ENCODE measurements at places on chromosomes 3 and 15.
A peak's percentile ranks its signal among the peaks of the same experiment; 100 is the strongest.

GRCh38 chr3:113421082-113421481 lies 20.2 kb downstream of the CFAP44 start:
- DNase-seq = no peak

DNA sequence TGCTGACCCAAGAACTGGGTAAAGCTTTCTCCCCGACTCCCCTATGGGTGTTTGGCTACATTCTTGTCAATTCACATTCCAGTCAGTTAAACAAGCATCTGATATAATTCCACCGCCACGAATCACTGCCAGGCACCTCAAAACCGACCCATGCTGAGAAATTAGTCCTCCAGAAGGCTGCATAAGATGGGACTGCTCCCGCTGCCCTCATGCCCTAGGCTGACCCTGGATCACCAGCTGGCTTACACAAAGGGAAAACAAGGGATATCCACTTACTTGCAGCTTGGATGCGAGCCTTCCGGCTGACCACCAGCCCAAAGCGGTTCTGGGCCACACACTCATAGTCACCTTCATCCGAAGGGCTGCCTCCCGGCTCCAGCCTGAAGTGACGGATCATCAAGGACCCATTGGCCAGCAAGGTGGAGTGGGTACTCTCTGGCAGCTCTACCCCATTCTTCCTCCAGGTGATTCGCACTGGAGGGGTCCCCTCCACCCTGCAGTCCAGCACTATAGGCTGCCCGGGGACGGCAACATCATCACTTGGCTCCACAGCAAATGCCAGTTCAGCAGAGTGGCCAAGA lies 2.9 kb downstream of the IGDCC3 start:
- DNase-seq = no peak

- DNase-seq = no peak
Observed at GRCh38 chr3:136860541-136860940, 1.5 kb upstream of the NCK1 start.

DNA sequence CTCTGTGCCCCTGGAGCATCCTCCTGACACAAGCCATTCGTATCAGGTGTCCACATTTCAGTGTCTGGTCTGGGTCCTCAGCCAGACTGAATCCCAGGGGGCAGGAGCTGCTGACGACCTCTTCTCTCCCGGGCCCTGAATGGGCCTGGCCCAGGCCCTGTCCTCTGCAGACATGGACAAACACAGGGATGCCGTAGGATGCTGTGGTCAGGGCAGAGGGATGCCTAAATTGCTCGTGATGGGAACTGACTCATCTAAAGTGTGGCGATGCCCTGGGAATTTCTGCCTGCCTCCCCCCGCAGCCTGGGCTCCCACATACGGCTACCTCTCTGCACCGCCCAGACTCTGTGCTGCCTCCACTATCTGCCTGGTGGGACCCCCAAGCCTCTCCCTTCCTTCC lies 58.5 kb upstream of the CTSH start:
- no peak for DNase-seq

DNA sequence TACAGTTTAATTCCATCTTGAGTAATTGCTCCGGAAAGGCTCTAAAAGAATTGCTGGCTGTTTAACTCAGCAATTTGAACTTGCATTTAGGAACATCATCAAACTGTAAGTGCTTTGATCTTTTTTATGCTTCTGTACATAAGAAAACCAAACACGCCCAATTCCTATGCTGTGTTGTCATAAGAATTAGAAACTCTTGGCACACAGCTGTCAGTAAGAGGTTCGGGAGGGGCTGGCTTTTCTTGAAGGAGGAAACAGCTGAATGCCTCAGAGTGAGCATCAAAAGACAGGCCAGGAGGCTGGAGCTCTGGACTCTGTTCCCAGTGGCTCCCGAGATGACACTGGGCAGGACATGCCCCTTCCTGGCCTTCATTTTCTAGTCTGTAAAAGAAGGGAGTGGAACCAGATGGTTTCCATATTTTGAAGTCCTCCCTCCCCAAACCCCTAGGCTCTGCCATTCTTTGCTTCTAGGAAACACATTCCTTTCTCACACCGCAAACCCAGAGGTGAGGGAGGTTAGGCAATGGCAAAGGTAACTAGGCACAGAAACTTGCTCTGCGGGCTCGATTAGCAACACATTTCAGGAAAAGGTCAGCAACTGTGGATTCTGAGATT lies 73.7 kb upstream of the DLG1 start:
- no peak for DNase-seq

- DNase-seq = no peak
Observed at GRCh38 chr15:94677202-94677790, 445.9 kb downstream of the MCTP2 start.

- no peak for DNase-seq
Observed at GRCh38 chr3:13821126-13821525, 58.7 kb downstream of the WNT7A start.

DNA sequence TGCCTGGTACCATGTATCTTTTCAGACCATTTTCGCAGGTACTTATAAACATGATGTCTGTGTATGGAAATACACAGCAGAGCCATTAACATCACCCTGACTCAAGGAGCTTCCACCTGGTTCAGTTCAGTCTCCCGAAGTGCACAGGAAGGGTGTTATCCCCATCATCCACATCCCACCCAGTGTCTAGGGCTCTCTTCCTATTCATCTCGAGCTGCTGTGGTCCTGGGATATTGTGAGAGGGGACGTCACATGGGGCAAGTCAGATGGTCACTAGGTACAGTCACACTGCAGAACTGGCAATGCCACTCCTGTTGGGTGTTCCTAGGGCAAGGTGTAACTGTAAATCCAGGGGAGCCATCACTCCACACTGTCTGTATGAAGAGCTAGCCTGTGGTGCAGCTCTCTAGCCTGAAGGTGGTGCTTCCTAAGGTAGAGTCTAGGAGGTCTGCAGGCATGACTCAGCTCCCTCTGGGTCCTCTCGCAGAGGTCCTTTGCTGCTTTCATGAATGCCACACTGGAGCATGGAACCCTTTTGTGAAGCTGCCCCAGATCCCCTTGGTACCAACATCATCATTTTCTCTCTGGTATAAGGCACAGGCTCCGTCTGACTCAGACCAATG lies 13.9 kb downstream of the ISLR2 start:
- no peak for DNase-seq

DNA sequence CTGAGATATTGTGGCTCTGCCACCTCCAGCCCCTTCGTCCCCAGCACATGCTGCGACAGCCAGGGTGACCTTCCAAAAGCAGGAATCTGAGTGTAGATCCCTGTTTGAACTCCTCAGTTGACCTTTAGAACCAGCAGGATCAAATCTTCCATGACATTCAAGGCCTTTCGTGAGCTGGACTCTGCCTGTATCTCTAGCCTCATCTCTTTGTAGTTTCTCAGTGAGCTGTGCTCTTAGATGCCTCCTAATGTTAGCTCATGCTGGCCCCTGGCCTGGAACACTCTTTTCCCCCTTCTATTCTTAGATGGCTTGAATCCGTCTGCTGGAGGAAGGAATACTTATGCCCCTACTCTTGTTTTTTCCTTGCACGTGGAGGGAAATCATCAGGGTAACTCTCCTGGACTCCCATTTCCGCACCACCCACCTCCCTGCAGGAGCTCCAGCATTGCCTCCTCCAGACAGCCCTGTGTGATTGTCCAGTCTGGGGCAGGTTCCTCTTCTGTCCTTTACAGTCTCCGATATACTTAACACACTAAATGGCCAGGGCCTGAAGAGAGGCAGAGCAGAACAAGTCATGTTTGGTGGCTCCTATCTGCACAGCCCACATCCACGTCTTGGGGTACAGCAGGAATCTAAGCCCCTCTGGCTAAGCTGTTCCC lies 26.7 kb upstream of the CHRNB4 start:
- no peak for DNase-seq

DNA sequence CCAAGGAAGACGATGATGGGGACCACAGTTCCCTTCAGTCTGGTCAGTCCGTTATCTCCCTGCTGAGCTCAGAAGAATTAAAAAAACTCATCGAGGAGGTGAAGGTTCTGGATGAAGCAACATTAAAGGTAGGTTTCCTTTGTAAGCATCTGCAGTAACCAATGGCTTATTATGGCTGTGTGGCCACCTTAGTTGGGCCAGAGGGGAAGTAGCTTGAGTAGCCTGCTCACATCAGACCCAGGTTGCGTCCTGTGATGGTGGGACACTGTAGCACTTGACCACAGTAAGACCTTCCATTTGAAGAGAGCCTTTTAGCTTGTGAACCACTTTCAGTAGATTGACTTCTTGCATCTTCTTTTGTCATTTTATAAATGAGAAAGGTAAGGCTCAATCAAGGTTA lies 22.6 kb downstream of the STARD5 start:
- DNase-seq = no peak

DNA sequence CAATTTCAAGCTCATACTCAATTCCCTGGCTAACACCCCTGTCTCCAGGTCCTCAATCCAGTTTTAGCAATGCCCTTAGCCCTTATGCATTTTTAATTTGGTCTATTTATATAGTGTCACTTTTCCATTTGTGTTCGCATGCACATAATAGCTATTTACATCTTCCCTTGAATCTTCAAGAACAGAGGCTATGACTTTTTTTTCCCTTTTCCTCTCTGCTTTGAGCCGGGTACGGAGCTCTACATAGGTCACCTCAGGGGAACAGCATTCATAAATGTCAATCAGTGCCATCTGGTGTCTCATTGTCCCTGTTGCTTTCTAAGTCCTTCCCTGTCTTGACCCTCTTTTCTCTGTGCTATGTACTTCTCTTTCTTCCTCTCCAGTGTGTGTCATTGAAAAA lies 26.5 kb upstream of the ACTC1 start:
- no peak for DNase-seq

GRCh38 chr3:196524527-196524926 lies 9.4 kb upstream of the SMCO1 start:
- peak; percentile 56 for DNase-seq

DNA sequence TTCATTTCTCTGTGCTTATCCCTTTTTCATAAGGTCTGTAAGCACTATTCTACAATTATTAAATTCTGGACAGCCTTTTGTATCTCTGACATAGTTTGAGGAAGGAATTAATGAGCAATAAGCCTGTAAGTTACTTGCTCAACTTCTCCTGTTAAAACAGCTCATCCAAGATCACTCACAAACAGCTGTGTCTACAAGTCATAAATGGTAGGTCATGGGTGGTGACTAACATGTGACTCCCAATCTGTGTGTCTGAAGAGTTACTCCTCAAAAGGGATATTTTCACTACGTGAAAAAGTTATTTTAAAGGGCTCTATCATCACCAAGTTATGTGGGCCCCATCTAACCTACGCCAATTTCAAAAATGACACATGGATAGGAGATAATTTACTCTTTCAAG lies 145.2 kb upstream of the CBLB start:
- DNase-seq = no peak

DNA sequence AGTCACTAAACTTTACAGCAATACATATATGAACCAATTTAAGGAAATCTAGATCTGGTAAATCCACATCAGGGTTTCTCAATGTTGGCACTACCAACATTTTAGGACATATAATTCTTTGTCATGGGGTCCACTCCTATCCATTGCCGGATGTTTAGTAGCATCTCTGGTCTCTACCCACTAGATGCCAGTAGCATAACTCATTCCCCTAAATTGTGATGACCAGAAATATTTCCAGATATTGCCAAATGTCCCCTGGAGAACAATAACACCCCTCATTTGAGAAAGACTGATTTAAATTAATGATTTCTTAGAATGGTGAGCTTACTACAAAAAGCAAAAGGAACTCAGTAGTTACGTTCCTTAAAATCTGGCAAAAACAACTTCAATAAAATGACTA lies 23.1 kb upstream of the ANKRD28 start:
- DNase-seq = no peak

DNA sequence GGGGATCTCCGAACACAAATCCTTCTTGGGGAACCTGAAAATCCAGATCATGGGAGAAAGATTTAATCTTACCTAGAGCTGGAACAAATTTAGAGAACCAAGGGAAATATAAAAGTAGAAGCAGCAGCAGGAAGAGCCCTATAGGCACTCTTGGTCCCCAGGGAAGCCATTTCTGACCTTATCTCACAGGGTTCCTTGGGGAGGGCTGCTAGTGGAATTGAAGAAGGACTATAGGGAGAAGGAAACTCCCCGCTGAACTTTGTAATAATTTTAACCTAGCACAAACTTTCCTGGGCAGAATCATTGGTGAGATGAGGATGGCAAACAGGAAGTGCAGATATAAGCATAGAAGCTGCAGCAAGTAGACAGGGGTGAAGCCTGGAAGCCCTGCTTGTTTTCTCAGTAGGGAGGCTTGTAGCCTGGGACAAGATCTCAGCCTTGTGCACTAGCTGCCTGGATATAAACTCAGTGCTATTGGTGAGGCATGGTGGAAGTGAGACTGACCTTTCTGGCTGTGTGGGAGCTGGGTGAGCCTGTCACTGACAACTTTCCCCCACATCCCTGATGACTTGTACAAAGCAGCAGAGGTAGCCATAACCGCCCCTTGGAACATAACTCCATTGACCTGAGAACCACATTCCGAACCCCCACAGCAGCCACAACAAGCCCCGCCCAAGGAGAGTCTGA lies 343.0 kb upstream of the TGFBR2 start:
- DNase-seq = no peak

DNA sequence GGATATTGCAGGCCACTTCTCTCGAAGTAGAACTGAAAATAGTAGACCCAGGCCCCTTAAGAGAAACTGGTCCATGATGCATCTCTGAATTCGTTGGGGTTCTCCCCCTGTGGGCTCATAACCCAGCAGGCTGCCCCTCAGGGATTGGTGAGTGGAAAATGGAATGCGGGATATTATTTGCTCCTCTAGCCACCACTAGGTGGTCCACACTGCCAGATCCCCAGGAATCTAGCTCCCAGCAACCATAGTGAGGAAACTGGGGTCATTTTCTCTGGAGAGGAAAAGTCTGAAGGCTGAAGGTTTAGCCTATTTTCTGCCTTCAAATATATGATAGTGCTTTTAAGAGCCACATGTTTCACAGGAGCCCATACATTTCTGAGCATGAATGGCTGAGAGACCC lies 6.7 kb downstream of the CX3CR1 start:
- no peak for DNase-seq

- no peak for DNase-seq
Observed at GRCh38 chr15:60375306-60375705, 22.5 kb downstream of the ANXA2 start.

- DNase-seq = no peak
Observed at GRCh38 chr3:21436835-21437234, 314.2 kb downstream of the ZNF385D start.

DNA sequence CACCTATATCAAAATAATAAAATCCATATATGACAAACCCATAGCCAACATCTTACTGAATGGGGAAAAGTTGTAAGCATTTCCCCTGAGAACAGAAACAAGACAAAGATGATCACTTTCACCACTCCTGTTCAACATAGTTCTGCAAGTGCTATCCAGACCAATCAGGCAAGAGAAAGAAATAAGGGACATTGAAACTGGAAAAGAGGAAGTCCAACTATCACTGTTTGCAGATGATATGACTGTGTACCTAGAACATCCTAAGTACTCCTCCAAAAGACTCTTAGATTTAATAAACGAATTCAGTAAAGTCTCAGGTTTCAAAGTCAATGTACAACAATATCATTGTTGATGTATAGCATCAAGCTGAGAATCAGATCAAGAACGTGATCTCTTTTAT lies 35.6 kb upstream of the FGF7 start:
- DNase-seq = no peak

GRCh38 chr15:41921639-41922038 lies 27.8 kb upstream of the SPTBN5 start:
- DNase-seq = no peak

Measured in hematopoietic multipotent progenitor cell (in vitro differentiated cells).